Activated CD4-positive, alpha-beta memory T cell treated with anti-CD3 and anti-CD28 coated beads for 36 hours (primary cell): ENCODE measurements at places on chromosomes 2 and 18. TPM values are rescaled to one million over a fixed set of nuclear protein-coding genes. Genes with fewer than 3 reads are reported as not detected.

DNA sequence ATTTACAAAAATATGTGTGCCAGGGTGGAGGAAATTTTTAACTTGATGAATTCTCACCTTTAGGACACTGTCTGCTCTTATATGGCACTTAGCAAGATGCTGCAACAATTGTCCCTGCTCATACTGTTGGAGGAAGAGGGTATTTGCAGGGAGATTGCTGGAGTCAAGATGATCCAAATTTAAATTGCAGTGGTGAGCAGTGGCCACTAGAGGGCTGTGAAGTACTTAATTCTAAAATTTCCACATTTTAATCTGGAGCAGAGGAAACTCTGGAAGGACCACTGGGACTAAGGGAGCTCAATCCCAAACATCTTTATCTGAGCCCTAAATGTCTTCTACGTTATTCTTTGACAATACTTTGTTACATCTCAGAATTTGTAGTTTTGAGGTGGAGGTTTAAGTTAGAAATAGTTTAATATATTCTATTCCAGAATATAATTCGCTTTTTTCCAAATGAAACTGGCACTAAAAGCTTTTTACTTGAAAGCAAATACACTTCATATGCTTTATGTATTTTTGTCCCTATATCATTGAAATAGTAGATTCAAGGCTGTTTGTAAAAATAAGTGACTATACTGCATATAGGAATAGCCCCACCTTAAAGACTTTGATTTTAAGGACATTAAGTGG is 33.0 kb upstream of the PTH2R start:
- no peak overlapping the region for H3K27ac ChIP-seq
- H3K4me1 ChIP-seq = no peaks in the 10 kb centered on the region
- no peak overlapping the region for H3K4me3 ChIP-seq
- DNase-seq = peak; percentile 28
- no peaks in the 10 kb centered on the region for H3K36me3 ChIP-seq

Gene BOLL
- total RNA-seq = not detected

DNA sequence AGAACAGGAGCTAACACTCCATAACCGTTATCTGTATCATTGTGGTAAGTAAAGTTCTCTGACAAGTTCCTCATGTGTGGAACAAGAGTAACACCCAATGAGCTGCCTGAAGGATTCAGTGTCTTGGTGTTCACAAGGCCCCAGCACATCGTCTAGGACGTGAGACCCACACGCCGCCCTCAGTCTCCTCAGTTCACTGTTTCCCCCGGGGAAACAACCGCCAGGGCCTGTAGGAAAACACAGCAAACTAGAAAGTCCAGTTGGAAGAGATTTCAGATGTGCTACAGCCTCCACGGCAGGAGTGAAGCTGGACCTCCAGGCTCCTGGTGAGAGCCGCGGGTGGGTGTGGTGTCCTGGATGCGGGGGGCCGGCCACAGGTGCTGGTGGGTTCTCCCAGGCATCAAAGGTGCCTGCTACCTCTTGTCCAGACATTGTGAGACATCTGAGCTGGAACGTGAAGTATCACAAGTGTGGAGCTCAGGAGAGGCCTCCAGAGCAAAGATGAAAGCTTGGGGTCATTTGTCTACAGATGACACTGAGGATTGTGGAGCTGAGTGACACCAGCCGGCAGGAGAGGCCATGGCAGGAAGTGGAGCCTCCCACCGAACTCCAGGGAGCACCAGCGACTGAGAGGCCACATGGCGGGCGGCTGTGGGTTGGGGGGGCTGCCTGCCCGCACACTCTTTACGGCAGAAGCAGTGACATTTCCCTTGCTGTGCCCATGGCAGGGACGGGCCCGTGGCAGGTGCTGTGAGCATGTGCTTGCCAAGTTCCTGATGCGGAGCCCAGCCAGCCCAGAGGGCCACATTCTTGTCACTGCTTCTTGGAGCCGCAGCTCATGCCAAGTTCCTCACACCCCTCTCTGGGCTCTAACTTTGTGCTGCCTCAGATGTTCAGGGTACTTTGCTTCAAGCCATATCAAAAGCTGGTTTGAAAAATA is 131.2 kb downstream of the TMEM18 start:
- H3K4me1 ChIP-seq = no peaks in the 10 kb centered on the region
- no peak overlapping the region for H3K4me3 ChIP-seq
- H3K27ac ChIP-seq = no peak overlapping the region
- H3K27me3 ChIP-seq = peaks cover 27% of the 10 kb centered on the region

Gene AQP12A
- total RNA-seq = not detected

DNA sequence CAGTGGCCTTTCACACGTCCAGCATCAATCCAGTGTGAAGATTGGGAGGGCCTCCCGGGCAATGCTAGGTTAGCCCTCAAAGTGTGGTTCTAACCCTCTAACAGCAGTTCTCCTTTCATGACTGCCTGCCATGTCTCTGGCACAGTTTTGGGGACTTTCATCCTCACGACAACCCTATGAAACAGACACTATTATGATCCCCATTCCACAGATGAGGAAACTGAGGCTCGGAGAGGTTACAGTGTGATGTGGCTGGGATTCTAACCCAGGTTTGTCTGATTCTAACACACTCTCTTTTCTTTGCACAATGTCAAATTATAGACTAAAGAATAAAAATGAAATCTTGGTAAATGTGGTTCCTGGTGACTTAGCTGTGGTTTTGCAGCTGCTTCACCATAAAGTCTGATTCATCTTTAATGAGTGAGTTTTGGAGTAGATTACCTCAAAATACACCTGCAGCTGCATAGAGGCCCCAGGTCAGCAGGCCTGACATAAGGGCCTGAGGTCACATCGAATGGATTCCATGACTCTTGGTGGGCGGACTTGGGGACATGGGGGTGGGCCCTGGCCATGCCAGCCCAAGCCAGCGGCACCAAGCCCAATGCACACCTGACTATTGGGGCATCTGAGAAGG is 214.4 kb downstream of the GLI2 start:
- peak; percentile 10 for DNase-seq
- H3K4me3 ChIP-seq = no peak overlapping the region
- no peaks in the 10 kb centered on the region for H3K27me3 ChIP-seq
- no peaks in the 10 kb centered on the region for H3K36me3 ChIP-seq
- H3K27ac ChIP-seq = no peak overlapping the region

Gene TCF4
- not detected for total RNA-seq

Gene NCL
- 902 TPM for total RNA-seq

Gene CGREF1
- total RNA-seq = 2.9 TPM

- no peaks in the 10 kb centered on the region for H3K27me3 ChIP-seq
- H3K4me1 ChIP-seq = no peaks in the 10 kb centered on the region
- no peak for DNase-seq
- H3K27ac ChIP-seq = no peak overlapping the region
These were observed 268.8 kb downstream of the CYP26B1 start for GRCh38 chr2:71878626-71879508.

Gene LRRC30
- not detected for total RNA-seq

DNA sequence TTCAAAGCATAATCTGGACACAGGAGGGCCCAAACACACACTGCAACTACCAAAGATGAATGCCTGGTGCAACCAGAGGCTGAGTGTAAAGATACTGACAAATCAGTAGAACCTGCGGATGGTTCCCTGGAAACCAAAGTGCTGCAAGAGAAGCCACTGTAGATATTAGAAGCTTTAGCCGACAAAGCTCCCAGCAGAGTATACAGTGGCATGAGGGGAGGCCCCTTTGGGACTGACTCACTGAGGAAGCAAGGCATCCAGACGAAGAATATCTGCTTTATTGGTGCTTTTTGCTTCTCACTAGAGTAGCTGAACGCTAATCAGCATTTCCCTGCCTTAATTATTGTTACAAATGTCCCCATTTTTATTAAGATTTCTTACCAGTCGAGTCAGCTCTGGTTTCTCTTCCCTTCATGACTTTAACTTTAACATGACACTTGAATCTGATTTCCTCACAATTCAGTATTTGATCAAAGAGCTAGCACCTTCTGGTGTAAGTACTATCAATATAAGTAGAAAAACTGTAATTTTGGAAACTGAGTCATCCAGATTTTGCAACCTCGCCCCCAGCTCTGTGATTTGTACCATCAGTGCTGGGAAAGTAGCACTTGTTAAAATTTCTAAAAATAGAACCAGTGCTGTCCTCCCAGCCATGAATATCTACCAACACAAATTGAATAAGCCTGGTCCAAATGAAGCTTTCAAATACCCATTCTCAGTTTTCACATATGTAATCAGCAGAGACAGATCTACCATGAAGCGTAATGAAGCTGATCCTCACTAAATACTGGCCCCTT is 34.2 kb downstream of the FIGN start:
- no peaks in the 10 kb centered on the region for H3K27me3 ChIP-seq
- H3K4me3 ChIP-seq = no peak overlapping the region
- H3K27ac ChIP-seq = no peak overlapping the region
- H3K4me1 ChIP-seq = no peaks in the 10 kb centered on the region
